ENCODE measurements at places on chromosomes 7 and 10.

DNA sequence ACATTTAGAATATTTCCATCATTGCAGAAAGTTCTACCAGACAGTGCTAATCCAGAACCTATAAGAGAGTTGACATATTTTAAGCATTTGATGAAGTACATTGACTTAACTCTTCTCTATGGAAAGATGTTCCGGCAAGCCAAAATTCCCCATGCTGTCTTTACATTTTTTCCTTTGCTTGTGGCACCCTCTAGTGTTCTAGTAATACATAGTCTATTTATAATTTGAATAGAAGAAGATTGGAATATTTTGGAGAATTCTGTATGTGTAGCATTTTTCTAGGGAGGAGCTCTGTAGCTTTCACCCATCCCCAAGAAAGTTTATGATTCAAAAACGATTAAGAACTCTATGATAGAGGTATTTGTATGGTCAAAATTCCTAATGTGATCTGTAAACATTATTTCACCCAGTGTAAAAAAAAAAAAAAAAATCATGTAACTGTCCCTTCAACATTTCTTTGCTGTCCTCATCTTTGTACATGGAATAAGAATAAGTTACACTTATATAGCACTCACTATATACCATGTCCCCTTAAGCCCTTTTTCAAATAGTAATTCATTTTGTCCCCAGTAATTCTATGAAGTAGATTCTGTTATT, 33.2 kb downstream of the NRF1 start:
- DNase-seq, result no peak

DNA sequence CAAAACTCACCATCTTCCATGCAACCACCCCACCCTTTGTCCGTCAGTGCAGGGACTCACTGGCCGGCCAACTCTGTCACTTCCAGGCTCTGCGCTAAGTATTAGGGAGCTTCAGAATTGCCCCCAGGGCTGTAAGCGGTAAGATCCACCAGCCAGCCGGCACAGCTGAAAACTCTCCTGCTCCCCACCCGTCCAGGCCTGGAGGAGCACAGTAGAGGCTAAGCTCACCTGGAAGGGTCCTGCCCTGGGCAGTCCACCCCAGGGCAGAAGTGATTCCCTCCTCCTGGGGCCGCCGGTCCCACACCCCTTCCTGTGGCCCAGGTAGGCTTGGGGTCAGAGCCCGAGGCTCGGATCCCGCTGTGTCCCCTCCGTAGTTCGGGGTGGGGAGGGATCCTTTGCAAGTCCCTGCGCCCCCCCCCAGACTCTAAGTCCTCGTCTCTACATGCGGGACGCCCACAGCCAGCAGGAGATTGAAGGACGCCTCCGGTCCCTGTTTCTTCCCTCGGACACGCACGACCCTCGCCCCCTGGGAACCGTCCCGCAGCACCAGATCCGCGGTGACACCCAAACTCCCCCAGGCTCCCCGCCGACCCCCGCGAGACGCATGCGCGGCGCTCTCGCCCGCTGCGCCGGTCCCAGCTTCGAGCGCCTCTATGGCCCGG, 138.9 kb downstream of the ARHGAP22 start:
- DNase-seq, result no peak

- no peak for DNase-seq
Measured at GRCh38 chr10:123885406-123886170, 6.0 kb downstream of the CPXM2 start.

- no peak for DNase-seq
Measured at GRCh38 chr7:28774261-28774988, 183.7 kb downstream of the TRIL start.
